ENCODE measurements at places on chromosomes 2 and 18.

- DNase-seq, result peak; percentile 93
Measured at GRCh38 chr2:127526132-127527000, at the start of gene IWS1. IWS1 (minus strand) TSS chr2:127526489; CDS start chr2:127526208, 281 bp downstream.

DNA sequence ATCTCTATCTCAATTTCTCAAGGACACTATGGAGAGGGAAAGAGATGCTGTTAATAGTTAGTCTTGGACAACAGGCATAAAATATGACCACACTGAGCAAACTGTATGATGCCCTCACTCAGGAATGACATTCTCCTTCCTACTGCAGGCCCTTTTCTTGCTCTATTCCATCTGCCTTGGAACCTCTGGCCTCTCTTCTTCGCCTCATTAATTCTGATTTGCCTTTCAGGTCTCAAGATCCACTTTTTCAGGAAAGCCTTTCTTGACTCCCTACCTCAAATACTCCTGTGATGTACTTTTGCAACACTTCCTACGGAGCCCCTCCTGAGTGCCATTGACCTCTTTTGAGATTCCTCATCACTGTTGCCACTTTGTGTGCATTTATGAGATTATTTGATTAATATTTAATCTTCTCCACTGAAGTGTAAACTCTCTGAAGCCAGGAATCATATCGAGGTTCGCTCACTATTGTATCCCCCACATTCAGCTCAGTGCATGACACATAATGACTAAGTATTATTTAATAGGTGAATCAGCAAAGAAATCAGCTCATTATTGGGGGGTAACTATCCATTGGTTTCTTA, 21.3 kb upstream of the SPP2 start:
- no peak for DNase-seq

DNA sequence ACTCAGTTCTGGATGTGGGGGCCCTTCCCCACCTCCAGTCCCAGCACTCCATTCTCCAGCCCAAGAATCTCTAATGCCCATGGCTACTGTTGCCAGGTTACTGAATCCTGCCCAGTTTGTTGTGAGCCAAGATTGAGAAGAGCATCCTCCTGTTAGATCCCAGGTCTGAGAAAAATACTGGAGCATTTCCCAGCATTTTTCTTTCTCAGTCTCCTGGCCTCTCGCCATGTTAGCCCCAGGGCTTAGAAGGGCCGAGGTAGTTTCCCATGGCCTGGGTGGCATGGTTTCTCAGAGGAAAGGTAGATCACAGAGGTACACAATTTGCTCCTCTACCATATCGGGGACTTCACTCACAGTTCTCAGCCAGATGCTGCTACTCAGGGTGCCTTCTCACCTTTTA, 135.7 kb downstream of the OTX1 start:
- DNase-seq, result no peak

DNA sequence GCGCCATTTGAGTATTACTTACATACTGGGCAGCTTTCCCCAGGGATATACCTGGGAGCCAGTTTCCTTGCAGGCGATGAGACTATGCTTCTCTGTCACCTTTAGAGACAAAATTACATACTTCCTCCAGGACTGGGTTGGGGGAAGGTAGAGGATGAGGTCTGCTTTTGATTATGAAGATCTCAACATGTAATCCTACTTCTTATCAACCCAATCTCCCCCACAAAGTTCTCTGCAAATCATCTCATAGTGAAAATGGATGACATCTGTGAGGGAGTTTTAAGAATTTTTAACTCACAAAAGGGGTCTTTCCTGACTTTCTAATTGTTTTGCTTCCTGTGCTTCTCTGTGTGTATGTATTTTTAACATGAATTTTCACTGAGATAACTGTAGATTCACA, 81.9 kb downstream of the TMEM131 start:
- no peak for DNase-seq

DNA sequence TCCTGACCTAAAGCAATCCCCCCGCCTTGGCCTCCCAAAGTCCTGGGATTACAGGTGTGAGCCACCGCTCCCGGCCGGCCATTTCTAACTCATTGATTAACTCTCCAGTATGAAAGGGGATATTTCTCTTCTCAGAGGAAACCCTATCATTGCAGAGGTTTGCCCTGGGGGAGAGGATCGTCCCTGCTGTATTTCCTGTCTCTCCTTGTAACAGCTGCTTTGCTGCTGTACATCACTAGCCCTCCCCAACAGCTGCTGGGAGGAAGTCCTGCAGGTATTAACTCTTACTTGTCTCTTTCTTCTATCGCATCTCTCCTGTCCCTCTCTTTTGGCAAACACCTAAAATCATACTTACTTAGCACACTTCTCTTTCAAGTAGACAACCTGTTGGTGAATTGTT, 219.0 kb upstream of the DSEL start:
- no peak for DNase-seq

DNA sequence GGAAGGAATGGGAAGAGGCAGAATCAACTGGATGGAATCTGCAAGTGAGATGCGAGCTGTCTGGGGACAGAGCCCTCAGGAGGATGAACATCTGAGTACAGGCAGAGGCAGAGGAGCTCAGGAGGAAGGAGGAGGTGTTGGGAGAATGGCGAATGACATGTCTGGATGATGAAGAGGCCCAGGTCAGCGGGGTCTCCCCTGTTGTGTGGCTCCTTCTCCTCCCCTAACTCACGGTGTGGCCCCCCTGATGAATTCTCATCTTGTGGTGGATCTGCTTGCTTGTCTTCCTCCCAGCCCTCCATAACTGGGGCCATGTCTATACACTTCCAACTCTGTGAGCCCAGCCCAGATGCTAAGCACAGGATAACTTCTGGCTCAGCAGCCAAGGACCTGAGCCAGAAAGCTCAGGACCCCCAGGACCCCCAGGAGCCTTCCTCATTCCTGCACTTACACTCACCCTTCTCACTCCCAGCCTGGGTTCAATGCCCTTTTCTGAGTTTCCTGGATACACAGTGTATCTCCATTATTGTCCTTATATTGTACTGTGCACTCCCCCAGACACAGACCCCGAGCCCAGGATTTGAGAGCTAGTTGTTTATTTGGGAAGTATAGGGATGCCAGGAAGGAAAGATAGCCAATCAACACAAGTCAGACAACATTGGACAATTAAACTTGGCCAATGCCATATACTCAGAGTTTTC, 678.6 kb upstream of the HS6ST1 start:
- DNase-seq, result no peak

DNA sequence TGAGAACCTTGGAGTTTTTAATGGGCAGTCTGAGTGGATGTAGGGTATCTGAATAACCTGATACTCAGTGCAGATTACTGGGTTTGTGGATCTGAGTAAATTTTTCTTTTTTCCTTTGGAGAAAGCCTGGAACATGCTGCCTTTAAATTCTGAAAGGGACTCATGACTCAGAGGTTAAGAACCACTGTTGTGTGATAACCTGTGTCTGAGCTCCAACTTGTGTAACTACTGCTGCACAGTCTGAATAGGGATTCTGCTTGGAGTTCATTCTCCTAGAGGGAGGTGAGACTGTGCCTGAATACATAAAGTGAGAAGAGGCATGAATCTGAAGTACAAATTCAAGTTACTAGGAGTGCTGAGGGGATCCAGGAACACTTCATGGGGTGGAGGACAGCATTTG, 36.2 kb downstream of the KDM3A start:
- no peak for DNase-seq

GRCh38 chr2:158234497-158234896, 132.8 kb downstream of the UPP2 start:
- no peak for DNase-seq

DNA sequence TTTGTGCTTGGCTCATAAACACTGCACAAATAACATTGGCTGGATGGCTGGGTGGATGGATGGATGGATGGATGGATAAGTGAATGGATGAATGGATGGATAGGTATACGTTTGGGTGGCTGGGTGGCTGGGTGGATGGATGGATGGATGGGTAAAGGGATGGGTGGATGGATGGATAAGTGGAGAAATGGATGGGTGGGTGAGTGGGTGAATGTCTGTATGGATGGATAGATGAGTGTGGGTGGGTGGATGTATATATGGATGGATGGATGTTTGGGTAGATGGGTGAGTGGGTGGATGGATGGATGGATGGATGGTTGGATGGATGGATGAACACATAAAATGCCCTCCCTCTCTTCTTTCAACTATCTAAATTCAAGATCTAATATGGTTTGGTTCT, 38.1 kb downstream of the KCNF1 start:
- no peak for DNase-seq

DNA sequence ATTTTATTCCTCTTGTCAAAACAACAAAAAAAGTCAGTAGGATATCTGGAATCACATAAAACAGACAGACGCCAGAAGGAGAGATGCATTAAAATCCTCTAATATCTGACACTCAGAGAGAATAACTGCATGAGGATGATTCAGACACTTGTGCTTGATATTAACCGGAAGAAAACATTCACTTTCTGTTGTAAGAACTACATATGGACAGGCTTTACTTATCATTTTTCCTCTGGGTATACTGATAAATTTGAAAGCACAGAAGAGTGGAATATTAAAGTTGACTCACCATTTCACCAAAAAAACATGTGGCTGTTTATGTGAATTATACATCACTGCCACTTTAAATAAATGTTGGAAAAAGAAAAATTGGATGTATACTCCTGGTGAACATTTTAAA, 589.1 kb upstream of the CDH2 start:
- DNase-seq, result no peak

DNA sequence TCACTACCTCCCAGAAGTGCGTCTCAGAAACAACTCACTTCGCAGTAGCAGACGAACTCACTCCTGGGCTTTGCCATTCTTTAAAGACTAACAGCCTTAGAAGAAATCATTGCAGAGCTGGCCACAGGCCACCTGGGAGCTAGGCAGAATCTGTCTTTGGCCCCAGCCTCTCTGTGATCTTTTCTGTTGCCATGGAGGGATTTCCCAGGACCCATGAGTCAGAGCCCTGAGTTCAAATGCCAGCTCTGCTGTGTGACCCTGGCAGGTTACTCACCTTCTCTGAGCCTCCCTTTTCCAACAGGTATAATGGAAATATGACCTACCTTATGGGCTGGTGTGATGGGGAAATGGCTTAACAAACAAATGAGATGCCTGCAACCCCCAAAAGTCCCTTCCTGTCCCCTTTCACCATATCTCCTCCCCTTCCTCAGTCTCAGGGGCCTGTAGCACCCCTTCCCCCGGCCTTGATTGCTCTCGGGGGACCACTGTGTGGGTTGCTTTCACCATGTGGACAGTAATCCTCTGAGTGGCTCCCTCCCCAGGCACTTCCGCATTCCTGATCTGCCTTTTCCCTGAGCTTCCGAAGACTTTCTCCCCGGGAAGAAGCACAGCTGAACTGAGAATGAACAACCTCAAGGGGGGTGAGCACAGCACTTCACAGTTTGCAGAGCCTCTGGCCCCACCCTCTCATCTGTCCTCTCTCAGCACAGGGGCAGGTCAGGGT, 34.0 kb upstream of the SLC66A3 start:
- DNase-seq, result no peak

- no peak for DNase-seq
Measured at GRCh38 chr2:203774760-203775159, 68.3 kb downstream of the CD28 start.

DNA sequence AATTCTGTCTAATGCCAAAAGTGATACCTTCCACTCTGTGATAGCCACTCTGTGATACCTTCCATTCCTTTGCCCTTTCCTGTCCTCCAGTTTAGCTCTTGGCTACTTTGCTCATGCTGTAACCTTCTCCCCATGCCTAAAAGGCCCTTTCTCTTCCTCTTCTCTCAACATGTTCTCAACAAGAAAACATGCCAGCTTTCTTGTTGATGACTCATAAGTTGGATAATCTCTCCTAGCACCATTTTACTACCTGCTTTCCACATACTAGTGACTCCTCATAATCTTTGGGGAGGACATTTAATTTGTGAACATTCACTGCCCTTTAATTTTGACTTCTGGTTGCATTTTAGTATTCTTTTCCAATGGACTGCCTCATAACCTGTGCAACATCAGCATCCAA, 55.9 kb upstream of the NT5C1B start:
- DNase-seq, result no peak

DNA sequence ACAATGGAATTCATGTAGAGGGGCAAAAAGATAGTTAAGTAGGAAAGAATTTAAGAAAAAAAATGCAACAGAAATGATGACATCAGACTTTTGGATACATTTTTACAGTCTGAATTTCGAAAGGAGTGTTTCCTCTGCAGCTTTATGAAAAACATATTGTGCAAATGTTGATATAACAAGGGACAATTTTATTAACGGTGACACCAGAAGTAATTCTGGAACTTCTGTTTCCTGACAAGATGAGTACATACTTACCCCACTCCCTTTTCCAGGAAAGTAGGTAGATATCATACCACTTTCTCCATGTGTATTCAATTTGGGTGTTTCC, 369.6 kb downstream of the FBXO15 start:
- DNase-seq, result no peak

DNA sequence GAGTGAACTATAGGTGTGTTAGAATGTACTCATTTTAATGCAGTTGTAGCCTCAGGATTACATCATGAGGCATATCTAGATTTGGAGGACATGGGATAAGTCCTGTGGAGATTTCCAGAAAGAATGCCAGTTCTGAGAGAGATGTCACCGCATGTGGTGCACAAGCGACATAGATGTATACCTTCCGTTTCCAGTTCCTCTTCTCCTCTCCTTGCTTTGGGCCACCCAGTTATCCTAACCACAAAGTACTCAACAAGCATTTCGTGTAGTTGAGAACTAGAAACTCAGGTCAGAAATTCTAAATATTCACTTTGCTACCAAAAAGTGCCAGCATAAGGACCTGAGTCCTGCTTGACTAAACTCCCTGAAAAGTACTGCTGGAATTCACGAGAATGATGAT, 66.5 kb downstream of the KCTD18 start:
- no peak for DNase-seq

- no peak for DNase-seq
Measured at GRCh38 chr2:132703396-132703795, 33.4 kb upstream of the LYPD1 start.

GRCh38 chr2:172021955-172022354, 22.2 kb downstream of the METAP1D start:
- no peak for DNase-seq

Data from CD4-positive, alpha-beta T cell treated with Interleukin-12 subunit alpha and Interleukin-12 subunit beta, for 1 hour (primary cell).